Transverse colon (tissue), 4 donors: ENCODE measurements at places on chromosomes 12 and 14. TPM values are rescaled to one million over a fixed set of nuclear protein-coding genes. Genes with fewer than 3 reads are reported as not detected.

The TSHR gene
- total RNA-seq, result 0.37 TPM

The NRXN3 gene
- 11.9 TPM for total RNA-seq

The ACVR1B gene
- 68.0 TPM for total RNA-seq

DNA sequence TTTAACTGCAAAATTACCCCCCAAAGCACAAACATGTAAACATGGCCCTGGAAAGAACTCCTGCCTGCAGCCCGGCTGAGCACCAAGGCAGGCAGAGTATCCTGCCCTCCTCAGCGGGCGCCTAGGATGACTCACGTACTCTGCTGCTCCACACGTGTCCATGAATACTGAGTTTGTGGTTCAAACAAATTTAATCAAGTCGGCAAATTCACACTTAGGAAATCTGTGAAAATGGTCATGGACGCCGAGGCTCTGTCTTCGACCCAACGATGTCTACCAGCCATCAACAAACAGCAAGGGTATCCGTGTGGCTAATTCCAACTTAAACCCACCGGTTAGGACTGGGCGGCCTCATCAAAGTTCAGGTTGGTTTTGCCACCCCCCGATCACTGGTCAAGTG, 25.5 kb downstream of the GOLGA3 start:
- peaks cover 12% of the 10 kb centered on the region for H3K36me3 ChIP-seq
- no peak for DNase-seq
- H3K4me3 ChIP-seq, result no peak overlapping the region

- no peaks in the 10 kb centered on the region for H3K4me1 ChIP-seq
- no peaks in the 10 kb centered on the region for H3K27me3 ChIP-seq
- H3K27ac ChIP-seq, result peak overlapping the region; percentile 64
- no peak overlapping the region for H3K4me3 ChIP-seq
- no peak for DNase-seq
These were observed 17.1 kb downstream of the PDZRN4 start for GRCh38 chr12:41205070-41205709.

DNA sequence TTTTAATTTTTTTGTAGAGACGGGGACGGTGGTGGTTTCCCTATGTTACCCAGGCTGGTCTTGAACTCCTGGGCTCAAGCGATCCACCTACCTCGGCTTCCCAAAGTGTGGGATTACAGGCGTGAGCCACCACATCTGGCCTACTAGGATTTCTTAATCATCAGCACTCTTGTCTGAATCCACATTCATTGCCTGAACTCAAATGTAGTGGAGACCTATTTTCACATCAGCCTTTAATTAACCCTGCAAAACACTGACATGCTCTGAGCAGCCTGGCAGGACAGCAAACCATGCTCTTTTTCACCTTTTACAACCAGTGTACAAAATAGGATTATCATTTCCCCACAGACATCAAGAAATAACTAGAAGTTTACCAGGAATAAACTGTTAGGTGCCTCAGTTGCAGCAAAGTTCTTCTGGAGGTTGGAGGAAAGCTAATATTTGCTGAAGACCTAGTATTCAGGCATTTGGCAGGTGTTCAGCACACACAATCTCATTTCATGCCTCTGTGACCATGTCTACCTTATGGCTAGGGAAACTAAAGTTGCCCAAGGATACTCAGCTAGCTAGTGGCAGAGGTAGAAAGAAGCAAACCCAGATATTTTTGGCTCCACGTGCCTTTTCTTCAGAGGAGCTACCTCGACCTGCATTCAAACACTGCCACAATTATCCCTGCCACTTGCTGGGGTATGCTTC, 37.7 kb downstream of the CFL2 start:
- H3K27ac ChIP-seq, result no peak overlapping the region
- H3K4me1 ChIP-seq, result no peaks in the 10 kb centered on the region
- H3K4me3 ChIP-seq, result no peak overlapping the region
- DNase-seq, result no peak

GRCh38 chr12:102757882-102758226, 159.2 kb downstream of the PAH start:
- no peak for DNase-seq
- H3K36me3 ChIP-seq, result no peaks in the 10 kb centered on the region
- no peak overlapping the region for H3K27ac ChIP-seq
- H3K4me3 ChIP-seq, result no peak overlapping the region

DNA sequence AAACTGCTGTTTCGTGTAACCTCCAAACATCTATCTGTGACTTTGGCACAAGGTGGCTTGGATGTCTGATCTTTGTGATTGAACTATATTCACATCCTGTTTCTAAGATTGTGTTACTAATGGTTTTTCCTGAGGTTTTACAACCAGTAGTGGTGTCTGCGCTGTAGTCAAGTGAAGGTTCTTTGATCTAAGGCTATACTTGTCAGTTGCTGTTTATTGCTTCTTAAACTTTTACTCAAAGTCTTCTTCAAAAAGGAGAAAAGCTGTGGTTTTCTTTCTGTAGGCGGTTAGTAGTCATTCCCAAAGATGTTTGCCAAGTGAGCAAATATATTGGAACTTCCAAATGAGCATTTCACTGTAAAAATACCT, 12.3 kb upstream of the CALM1 start:
- H3K4me3 ChIP-seq, result no peak overlapping the region
- no peak for DNase-seq
- H3K4me1 ChIP-seq, result peaks cover 33% of the 10 kb centered on the region
- no peaks in the 10 kb centered on the region for H3K36me3 ChIP-seq
- peak overlapping the region; percentile 100 for H3K27ac ChIP-seq

- no peak overlapping the region for H3K4me3 ChIP-seq
- H3K27me3 ChIP-seq, result no peaks in the 10 kb centered on the region
These were observed 53.6 kb downstream of the SUSD6 start for GRCh38 chr14:69664865-69665526.
